Upper lobe of right lung (tissue), 1 donor: ENCODE measurements at places on chromosomes 7 and 10. TPM values are rescaled to one million over a fixed set of nuclear protein-coding genes. Genes with fewer than 3 reads are reported as not detected.

The HOXA5 gene
- 16.0 TPM for total RNA-seq

The BTRC gene
- total RNA-seq = 18.2 TPM

The CALY gene
- total RNA-seq = not detected

The FAM25G gene
- total RNA-seq = not detected

The CALML5 gene
- total RNA-seq = not detected

The ZNF789 gene
- total RNA-seq = 9.6 TPM
